Left forelimb (tissue), 1 donor: ENCODE measurements at places on chromosomes 1 and 21.
A peak's percentile ranks its signal among the peaks of the same experiment; 100 is the strongest.

DNA sequence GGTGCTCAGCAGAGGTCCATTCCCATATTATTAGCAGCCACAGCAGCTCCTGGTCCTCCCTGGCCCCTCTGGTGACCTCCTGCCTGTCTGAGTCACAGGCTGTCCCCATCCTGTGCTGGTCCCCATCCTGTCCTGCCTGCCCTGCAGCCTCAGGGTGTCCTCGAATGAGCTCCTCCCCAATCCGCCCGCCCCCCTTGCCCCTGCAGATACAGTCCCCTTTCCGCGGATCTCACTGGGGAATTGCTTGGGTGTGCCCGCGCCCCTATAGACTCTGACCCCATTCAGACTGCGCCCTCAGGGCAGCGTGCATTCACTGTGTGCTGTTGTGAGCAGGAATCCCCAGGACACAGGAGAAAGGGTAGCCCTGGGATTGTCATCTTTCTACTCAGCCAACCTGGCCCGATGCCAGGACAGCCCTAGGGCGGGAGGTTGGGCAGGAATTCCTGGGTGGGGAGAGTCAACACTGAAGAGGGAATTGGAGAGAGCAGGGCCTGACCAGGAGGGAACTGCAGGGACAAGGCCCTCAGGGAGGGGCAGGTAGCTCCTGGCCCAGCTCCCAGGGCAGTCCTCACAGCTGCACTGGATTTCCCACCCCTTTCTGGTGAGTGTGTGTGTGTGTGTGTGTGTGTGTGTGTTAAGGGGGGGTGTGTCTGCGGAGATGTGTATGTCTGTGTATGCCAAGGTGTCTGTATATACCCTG lies 1.1 kb upstream of the GUCA2A start:
- DNase-seq, result no peak

DNA sequence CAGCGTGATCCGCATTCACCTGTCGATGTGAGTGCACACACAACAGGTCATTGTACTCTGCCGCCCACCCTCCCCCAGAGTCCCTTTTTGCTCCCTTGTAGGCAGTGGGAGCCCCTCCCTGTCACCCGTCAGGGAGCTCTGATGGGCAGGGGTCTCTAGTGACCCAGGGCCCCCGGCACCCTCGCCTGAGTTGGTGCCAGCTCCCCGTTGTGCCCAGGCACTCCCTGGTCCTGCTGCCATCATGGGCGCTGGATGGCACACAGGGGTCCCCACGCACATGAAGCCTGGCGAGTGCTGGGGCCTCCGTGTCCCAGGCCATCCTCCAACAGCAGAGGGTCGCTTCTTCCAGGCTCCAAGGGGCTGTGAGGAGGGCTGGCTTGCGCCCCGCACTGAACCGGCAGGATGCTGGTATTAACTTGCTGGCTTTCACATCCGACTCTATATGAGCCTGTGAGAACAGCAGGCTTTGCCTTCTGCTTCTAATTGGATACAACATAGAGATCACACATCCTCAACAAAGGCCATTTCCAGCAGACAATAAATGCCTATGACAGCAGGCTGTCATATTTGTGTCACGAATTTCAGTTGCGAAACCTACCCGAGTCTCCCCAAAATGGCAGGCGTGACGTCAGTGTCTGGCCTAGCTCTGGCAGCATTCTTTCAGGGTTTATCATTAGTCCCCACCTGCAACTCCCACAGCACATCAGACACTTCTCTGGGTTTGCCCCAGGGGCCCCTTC lies 35.4 kb downstream of the KIAA1614 start:
- DNase-seq, result no peak

DNA sequence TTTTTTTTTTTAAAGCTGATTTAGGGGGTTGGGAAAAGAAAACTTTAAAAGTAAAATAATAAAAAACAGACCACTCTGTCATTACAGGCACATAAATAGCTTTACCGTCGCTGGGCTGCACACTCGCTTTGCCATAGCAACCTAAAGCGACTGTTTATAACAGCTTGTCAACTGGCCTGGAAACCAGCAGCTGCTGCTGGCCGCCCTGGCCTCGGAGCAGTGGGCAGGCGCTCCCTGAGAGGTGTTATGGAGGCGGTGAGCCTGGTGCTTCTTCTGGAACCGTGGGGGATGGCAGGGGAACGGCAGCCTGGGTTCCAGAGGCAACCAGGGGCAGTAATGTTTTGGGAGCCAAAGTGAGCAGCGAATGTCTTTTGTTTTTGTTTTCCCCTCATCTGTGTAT lies 45.7 kb downstream of the ATP2B4 start:
- peak; percentile 81 for DNase-seq

DNA sequence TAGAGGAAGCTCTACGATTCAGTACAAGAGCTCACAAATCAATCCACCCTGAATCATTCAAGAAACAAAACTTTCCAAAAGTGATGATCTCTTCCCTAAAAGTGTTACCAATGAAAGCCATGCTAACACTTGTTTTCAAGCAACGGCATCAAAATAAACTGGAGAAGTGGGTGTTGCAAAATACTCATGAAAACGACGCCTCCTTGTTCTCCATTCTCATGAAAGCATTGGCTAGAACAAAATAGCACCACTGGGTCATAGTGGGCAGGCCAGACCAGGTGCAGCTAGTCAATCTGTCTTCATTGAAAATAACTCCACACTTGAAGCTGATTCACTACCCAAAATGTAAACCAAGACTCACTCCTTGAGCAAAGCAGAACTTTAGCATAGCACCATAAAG lies 4.3 kb downstream of the TIAM1 start:
- no peak for DNase-seq

- DNase-seq, result no peak
Observed at GRCh38 chr1:67019600-67020136, 34.3 kb downstream of the SLC35D1 start.

DNA sequence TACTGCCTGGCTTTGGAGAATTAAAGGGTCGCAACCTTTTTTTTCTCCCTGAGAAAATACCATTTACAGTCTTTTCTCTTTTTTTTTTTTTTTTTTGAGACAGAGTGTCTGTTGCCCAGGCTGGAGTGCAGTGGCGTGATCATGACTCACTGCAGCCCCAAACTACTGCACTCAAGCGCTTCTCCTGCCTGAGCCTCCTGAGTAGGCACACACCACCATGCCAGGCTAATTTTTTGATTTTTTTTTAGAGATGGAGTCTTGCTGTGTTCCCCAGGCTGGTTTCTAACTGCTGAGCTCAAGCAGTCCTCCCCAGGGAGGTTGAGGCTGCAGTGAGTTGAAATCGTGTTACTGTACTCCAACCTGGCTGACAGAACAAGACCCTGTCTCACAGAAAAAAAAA lies 24.6 kb downstream of the UBE4B start:
- DNase-seq, result no peak

DNA sequence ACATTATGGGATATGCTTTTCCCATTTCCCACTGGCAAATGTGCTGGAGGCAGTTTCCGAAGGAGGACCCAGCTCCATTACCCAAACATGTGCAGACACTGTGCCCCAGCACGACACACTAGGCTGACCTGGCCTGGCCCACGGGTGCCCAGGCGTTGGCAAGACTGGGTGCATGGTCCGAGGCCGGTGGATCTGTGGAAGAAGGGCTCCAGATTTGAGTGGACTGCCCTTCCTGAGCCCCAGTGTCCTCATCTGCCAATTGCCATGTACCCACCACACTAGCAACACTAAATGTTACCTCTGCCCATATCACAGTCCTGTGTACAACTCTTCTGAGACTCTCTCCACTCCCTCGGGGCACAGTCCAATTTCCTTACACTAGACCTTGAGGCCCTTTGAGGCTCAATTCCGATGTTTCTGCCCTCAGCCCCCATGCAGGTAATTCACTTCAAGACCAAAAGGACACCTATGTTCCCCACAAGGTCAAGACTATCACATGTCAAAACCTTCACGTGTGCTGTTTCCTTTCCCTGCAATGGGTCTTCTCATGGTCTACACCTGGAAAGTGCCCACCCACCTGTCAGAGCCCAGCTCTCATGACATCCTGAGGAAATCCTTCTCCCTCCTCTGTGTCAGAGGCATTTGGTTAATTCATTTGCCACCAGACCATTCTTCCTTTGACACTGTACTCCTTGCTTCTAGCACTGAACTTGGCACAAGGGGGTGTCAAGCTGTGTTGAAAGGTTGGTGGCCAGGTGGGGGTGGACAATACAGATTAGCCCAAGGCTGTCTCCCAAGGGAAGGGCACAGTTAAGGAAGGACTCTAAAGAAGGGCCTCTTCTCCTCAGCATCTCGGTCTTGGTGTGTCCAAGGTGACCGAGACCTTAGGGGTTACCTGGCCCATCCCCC lies 124.9 kb downstream of the DMRTB1 start:
- DNase-seq, result peak; percentile 18
